Stimulated activated CD8-positive, alpha-beta memory T cell treated with anti-CD3 and anti-CD28 coated beads, Interleukin-2, amount 100 ng/mL, for 1 hour (primary cell): ENCODE measurements at places on chromosomes 7 and 10.
A peak's percentile ranks its signal among the peaks of the same experiment; 100 is the strongest.

- no peak for DNase-seq
Observed at GRCh38 chr7:24572393-24572996, 757 bp upstream of the PALS2 start.

GRCh38 chr7:927031-927671 is 27.3 kb downstream of the ADAP1 start:
- no peak for DNase-seq

GRCh38 chr10:29563420-29564035 is 71.2 kb downstream of the SVIL start:
- DNase-seq, result no peak

- no peak for DNase-seq
Observed at GRCh38 chr10:101330631-101331225, 23.2 kb upstream of the BTRC start.

DNA sequence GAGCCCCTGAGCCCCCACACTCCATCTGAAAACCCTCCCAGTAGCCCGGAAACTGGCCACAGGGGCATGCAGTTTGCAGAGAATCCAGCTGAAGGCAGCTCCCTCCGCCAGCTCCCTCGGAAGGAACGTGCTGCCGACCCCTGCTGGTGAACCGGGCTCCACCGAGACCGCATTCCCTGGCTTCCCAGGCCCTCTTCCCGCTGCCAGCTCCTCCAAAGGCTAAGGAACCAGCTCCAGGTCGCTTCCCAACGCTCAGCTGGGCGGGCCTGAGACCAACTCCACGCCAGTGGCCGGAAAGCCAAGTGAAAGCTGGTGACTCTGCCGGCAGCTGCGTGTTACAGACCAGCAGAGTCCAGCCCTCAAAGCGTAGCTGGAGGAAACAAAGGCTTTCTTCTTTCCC is 35.8 kb downstream of the GPER1 start:
- no peak for DNase-seq

GRCh38 chr10:14748441-14748840 is 26.3 kb downstream of the FAM107B start:
- no peak for DNase-seq

- DNase-seq, result no peak
Observed at GRCh38 chr7:139111147-139111546, 1.6 kb upstream of the ZC3HAV1 start.

DNA sequence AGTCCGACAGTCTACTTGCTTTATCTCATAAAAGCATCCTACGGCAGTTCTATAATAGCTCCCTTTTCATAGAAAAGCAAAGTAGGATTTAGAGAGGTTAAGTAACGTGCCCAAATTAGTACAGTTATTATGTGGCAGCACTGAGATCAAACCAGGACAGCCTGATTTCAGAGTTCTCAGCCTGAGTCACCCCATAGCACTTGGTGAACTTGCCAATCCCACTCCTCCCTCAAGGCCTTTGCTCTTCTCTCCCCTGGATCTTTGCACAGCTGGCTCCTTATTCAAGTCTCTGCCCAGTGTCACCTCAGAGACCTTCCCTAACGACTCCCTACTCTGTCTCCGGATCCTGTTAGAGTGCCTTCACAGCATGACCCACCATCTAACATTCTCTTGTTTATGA is 438.0 kb upstream of the NFE2L3 start:
- DNase-seq, result no peak

- no peak for DNase-seq
Observed at GRCh38 chr10:43479275-43479674, 42.4 kb downstream of the ZNF487 start.

DNA sequence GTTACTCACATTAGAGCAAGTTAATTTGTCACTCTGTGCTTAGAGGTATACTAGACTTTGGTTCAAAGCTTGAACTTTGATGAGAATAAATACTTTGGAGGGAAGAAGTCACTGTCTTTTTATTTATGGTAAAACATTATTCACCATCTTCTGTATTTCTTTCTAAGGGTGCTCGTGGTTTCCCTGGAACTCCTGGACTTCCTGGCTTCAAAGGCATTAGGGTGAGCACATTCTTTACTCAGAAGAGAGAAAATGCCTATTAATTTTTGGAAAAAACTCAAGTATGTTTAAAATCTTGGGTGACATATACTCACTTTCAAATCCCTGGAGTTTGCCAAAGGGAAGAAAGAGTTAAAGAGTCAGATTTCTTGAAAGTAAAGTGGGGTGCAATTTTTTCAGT is 10.8 kb downstream of the COL1A2 start:
- no peak for DNase-seq

DNA sequence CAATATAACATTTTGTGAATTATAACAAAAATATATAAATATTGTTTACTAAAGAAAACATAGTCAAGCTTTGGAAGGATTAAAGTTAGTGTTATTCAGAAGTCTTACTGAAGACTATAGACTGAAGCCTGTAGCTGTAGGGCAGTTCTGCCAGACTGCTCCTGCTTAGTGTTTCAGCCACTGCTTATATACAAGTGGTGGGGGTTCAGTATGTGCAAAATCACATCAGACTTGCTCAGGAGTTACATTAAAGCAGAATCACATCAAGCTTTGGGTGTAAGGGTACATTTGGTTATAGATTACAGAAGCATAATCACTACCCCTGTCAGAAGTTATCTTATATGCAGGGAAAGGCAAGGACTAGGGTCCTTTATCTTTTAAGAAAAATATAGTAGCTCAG is 653.8 kb downstream of the ANKRD7 start:
- DNase-seq, result no peak

GRCh38 chr10:33199731-33200232 is 134.7 kb downstream of the NRP1 start:
- no peak for DNase-seq

GRCh38 chr7:104972500-104972899 is 41.5 kb upstream of the KMT2E start:
- no peak for DNase-seq

DNA sequence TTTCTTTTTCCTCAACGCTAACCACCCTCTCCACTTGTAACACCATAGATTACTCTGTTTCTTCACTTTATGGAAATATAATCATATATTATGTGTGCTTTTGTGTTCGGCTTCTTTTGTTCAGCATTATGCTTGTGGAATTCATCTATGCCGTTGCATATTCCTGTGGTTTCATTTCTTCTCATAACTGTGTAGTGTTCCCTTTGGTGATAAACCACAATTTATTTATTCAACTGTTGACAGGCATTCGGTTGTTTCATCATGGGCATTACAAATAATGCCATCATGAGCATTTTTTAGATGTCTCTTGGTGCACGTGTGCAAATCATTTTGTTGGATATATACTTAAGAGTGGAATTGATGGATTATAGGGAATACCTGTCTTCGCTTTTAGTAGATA is 12.1 kb downstream of the AVL9 start:
- DNase-seq, result no peak

DNA sequence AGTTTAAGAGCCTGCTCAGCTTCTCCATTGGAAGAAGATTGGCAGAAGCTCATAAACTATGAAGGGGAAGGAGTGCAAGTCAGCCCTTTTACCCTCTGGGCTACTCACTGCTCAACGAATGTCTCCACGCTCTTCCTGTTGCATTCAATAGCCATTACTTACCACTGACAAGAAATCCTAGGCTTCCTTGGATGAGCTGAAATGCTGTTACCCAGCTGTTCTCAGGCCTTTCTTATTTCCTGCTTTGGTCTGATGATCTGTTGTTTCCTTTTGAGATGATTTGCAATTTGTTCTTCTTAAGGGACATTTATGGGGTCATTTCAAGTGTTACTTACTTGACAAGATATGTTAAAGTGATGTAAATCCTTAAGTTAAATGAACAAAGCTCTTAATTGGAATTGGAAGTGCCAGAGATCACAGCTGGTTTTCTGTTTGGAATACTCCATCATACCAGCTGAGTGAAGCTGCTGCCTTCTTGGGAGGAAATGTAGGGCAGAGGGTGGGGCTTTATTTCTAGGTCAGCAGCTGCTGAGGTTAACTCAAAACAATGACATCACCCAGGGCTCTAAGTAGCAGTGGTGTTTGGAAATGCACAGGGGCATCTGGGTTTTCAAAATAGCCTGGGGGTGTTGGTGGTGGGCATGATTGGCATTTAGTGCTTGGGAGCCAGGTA is 170.0 kb downstream of the PRKCQ start:
- DNase-seq, result peak; percentile 16

DNA sequence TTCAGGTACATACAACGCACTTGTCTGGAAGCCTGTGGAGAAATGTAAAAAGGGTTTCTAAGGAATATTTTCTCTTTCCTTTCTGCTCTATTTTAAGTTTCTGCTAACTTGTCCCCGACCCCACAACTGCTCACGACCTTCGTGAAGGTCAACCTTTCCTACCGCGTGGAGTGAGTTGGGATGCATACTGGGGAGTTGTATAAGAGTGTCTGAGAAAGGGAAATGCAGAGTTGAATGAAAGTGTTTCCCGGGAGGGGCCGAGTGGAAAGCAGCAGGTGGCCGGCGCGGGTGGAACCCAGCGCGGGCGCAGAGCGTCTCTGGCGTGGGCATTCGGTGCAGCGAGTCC is 17.9 kb upstream of the ACBD5 start:
- no peak for DNase-seq
